CD4-positive, alpha-beta T cell treated with Interleukin-17A for 1 hour (primary cell): ENCODE measurements at places on chromosomes 16 and 17.

DNA sequence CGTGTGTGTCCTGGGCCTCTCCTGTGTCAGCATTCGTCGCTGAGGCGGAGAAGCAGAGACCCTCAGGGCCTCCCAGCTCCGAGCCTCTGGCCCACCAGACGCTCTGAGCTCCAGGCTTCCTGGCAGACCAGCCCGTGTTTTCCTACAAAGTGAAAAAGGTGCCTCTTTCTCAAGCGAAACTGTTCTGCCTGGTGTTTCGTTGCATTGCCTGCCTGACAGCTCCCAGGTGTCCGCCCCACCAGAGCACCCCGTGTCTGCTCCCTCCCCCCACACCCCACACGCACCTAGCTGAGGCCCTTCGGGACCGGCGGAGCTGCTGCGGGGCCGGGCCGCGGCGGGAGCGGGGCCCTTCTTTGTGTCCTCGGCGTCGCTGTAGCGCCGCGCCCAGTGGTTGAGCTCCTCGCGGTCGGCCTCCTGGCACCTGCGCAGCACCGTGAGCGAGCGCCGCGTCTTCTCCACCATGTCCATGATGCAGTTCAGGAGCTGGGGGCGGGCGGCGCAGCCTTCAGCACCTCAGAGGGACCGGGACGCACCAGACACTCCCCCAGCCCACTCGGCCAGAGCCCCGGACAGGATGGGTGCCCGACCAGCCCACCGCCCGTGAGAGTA lies 14.7 kb upstream of the PABPN1L start:
- no peak for DNase-seq

DNA sequence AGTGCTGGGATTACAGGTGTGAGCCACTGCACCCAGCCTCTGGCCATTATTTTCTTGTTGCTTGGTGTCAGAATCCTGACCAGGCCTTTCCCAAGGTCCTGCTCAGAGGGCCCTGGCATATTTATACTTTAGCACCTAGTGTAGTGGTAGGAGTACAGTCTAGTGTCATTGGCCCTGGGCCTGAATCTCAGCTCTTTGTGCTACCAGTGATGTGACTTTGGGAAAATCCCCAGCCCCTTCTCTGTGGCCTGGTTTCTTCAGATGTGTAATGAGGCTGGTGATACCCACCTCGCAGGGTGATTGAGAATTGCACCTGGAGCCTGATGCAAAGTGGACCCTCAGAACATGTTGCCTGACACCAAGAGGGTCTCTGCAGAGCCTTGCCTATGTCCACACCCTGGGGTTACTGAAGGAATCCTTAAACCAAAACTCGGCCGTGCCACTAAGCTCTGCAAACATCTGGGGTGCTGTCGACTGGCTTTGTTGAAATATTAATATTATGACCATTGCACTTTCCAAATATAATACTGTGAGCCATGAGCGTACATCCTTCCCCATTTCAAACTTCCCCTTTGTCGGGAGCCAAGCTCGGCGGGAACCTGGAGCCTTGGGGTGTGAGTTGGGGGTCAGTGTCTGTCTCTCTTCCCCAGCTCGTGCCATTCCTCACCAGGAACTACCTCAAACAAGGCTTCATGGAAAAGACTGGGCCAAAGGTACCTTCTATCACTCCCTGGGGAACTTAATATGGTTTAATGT lies 18.0 kb upstream of the RNF135 start:
- DNase-seq, result no peak

DNA sequence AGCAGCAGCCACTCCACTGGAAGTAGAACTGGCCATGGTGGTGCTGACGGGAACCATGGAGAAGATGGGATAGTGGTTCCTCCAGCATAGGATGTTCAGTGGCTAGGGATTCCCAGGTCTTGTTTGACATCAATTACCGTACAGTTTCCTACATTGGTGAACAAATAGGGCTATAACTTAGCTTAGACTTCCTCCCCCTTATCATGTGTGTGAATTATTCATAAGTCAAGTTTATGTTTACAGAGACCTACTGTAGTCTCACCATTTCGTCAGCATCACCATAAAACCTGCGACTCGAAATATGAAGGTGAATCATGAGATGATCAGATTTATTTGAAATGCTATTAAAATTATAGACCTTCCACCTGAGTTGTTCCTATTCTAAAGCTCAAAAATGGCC lies 1.2 kb downstream of the KRTAP2-3 start:
- DNase-seq, result no peak

GRCh38 chr17:79803421-79803996 lies 6.6 kb upstream of the CBX8 start:
- no peak for DNase-seq

GRCh38 chr16:59324462-59324861 lies 590.3 kb upstream of the GOT2 start:
- DNase-seq, result no peak

GRCh38 chr16:56237451-56237930 lies 46.2 kb downstream of the GNAO1 start:
- DNase-seq, result no peak

DNA sequence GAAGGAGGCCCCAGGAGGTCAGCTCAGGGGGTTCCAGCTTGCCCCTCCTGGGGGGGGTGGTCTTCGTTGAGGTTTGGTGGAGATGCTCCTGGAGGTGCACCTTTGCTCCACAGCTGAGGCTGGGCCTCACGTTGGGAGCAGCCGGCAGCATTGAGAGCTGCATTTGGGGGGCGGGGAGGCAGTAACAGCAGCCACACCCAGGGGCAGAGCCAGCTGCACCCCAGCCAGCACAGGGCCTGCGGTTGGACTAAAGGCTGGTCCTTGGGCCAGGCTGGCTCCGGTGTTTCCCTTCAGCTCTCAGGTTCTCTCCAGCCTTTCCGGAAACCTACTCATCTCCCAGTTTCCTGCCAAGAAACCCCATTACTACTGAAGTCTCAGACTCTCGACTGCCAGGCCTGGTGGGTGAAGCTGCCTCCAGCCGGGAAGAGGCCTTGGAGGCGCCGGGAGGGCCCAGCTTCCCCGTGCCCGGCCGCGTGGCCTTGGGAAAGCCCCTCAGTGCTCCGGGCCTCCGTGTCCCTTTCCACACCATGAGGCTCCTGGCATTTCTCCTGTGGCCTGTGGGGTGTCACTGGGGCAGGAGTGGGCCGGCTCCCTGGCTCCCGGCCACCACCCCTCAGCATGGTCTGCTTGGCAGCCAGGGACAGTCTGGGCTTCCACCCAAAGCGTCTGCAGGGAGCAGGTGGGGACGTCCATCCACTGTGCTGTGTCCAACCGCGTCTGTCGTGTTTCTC lies 14.0 kb upstream of the BAIAP2 start:
- DNase-seq, result no peak

GRCh38 chr17:57601143-57601735 lies 143.9 kb downstream of the CCDC182 start:
- DNase-seq, result peak; percentile 38

DNA sequence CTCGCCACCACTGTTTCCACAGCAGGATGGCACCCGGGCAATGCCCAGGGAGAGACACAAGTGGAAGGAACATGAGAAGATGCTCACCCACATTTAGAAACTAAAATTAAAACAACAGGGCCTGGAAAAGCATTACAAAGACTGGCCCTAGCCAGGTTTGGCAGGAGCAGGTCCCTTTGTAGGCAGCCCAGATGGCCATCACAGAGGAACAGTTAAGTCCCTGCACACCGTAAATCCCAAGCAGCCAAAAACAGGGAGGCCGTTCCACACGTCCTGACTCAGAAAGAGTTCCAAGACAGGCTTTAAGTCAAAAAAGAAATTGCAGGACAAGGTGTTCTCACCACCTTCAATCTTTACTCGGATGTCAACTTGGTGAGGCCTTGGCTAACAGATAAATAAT lies 127.1 kb downstream of the DYNLRB2 start:
- DNase-seq, result no peak

DNA sequence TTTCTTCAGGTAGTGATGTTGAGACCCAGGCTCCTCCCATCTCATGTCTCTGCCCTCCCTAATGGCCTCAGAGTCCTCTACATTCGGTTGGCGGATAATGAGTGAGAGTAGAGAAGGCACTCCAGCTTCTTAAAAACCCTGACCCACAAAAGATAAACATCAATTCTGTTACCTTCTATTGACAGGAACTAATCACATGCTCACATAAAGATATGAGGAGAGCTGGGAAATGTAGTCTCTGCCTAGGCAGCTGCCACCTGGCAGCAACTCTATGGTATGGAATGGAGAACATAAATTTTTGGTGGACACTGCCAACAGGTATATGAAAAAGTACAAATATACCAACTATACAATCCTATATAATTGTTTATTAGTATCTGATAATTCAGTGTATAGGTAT lies 110.7 kb upstream of the HLF start:
- DNase-seq, result no peak

DNA sequence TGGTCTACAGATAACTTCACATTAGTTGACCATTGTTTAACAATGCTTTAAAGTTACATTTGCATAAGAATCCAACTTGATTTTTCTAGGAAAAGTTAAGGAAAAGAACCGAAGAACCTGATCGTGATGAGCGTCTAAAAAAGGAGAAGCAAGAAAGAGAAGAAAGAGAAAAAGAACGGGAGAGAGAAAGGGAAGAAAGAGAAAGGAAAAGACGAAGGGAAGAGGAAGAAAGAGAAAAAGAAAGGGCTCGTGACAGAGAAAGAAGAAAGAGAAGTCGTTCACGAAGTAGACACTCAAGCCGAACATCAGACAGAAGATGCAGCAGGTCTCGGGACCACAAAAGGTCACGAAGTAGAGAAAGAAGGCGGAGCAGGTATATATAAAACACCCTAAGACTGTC lies 21.7 kb downstream of the ANKRD40CL start:
- no peak for DNase-seq

GRCh38 chr17:50058296-50058953 lies 2.5 kb downstream of the ITGA3 start:
- no peak for DNase-seq

DNA sequence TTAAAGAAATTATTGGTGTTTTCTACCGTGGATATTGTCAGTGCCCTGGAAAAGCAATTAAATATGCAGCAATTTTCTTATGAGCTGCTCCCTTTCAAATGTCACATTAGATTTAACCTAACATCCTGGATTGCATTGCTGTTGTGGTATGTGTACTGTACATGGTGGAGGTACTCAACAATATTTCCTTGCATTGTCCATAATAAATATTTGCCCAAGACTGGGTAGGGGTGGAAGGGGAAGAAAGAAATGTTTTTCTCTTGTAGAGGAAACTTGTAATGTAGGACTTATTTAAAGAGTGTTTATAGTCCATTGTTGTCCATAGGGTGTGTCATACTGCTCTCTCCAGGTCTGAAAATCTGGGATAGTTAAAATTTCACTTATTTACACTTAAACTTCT lies 346.2 kb upstream of the TBX2 start:
- DNase-seq, result no peak

GRCh38 chr16:30065943-30066760 lies 592 bp downstream of the ALDOA start:
- no peak for DNase-seq
